ENCODE measurements at places on chromosomes 2 and 18.

GRCh38 chr2:105615305-105615704, 129.4 kb upstream of the NCK2 start:
- no peak for DNase-seq

- DNase-seq = no peak
Observed at GRCh38 chr2:129882476-129882875, 97.0 kb upstream of the RAB6C start.

DNA sequence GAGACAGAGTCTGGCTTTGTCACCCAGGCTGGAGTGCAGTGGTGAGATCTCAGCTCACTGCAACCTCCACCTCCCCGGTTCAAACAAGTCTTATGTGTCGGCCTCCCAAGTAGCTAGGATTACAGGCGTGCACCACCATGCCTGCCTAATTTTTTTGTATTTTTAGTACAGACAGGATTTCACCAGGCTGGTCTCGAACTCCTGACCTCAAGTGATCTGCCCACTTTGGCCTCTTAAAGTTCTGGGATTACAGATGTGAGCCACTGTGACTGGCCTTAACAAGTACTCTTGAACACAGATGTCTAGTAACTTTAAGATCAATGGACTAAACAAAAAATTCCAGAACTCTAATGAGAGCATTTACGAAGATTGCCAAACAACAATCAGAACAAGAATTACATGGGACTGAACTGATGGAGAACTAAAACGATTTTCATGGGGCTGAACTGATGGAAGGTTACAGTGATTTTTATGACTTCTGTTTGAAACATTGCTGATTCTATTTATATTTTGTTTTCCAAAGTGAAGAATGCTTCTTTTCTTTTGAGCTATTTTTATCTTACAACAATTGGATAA, 46.5 kb upstream of the ST3GAL5 start:
- DNase-seq = no peak

- DNase-seq = peak; percentile 73
Observed at GRCh38 chr2:27369471-27370025, 590 bp downstream of the EIF2B4 start.

DNA sequence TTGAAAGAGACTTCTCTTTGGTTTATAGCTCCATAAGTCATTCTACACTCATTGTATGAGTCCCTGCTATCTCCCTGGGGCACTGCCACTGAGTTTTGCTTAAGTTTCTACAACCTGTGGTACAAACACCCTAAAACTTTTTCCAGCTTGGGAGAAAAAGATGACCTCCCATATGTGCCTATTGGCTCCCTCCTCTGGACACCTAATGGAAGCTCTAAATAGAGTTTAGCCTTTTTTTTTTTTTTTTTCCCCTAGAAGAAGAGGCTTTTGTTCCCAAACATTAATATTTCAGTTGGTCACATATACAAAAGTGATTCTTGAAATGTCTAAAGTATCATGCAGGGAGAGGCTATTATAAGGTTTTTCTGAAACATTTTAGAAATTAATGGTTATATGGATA, 547.2 kb upstream of the TMEFF2 start:
- peak; percentile 5 for DNase-seq

- DNase-seq = peak; percentile 12
Observed at GRCh38 chr18:8162802-8163201, 446.4 kb upstream of the RAB12 start.

DNA sequence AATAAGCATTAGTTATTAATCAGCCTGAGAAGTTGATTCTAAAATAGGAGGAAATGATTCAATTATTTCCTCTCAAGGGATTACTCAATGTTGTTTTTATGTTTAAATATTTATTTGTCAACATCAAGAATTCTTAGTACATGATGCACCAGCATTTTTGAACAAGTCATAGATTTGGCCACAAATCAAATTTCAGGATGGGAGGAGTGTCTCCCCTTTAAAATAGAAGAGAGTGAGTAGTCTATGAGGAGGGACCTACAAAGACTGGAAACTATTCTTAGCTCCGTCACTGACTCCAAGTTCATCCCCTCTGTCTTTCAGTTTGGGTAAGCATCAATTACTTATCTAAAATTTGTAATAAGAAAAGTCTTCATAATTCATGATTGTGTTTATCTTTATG, 18.6 kb upstream of the IL18R1 start:
- DNase-seq = peak; percentile 36

DNA sequence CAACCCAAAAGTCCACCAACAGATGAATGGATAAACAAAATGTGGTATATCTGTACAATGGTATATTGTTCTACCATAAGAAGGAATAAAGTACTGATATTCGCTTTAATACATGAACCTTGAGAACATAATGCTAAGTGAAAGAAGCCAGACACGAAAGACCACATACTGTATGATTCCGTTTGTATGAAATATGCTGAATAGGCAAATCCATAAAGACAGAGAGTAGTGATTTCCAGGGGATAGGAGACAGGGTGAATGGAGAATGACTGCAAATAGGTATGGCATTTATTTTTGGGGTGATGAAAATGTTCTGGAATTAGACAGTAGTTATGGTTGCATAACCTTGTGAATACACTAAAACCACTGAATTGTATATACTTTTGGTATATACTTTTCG, 28.6 kb upstream of the IHH start:
- DNase-seq = no peak

DNA sequence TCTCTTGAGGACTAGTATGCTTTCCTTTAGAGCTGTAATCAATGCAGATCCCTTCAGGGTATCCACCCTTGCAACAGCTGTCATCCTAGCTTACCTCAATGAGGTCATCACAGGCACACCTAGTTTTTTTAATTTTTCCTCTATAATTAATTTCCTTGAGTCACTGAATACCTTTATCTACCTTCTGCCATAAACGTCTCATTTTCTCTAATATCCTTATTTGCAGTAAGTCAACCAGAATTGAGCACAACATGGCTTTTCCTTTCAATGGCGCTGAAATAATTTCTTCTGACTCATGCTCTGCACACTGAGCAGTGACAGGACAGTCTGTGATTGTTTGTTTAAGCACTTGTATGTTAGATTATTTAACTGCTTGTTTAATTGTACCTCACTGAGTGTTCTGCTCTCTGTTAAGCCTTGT, 49.4 kb downstream of the ETAA1 start:
- peak; percentile 39 for DNase-seq

GRCh38 chr2:217808326-217808725, 194.5 kb downstream of the TNS1 start:
- DNase-seq = no peak

GRCh38 chr2:207236156-207236935, 70.6 kb upstream of the KLF7 start:
- DNase-seq = no peak

DNA sequence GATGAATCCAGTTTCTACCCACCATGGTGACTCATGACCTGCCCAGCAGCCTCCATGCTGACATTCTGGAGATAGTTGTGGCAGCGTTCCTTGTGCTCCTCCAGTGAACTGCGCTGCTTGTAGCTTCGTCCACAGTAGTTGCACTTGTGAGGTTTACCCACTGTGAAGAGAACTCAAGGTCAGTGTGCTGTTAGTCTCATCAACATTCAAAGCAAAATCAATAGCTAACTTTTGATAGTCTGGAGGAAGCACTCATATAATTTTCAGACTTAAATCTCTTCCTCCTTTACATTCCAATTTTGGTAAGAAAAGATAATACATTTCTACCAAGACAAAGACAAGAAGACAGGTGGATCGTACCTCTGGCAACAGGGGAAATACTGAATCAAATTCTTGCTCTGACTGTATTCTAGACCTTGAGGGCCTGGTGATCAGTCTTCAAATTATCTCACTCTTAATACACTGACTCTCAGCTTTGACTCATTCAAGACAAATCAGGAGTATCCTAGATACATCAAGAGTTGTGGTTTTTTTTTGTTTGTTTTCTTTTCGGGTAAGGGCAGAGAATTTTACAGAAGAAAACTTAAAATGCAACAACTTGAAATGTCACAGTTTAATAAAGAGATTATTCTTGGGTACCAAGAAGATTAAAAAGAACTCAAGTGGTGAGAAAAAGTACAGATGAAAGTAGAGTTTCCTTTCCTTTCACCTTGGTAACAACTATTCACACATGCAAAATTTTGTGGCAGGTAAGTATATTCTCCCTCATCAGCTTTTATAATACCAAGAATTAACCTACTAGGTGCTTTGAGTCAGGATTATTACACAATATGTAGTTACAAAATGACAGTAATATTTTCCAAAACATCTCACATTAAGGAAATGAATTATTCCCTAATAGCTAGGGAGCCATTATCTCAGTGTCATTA, 129.2 kb downstream of the IKZF2 start:
- DNase-seq = no peak

- no peak for DNase-seq
Observed at GRCh38 chr2:80722803-80723202, 418.3 kb upstream of the LRRTM1 start.

DNA sequence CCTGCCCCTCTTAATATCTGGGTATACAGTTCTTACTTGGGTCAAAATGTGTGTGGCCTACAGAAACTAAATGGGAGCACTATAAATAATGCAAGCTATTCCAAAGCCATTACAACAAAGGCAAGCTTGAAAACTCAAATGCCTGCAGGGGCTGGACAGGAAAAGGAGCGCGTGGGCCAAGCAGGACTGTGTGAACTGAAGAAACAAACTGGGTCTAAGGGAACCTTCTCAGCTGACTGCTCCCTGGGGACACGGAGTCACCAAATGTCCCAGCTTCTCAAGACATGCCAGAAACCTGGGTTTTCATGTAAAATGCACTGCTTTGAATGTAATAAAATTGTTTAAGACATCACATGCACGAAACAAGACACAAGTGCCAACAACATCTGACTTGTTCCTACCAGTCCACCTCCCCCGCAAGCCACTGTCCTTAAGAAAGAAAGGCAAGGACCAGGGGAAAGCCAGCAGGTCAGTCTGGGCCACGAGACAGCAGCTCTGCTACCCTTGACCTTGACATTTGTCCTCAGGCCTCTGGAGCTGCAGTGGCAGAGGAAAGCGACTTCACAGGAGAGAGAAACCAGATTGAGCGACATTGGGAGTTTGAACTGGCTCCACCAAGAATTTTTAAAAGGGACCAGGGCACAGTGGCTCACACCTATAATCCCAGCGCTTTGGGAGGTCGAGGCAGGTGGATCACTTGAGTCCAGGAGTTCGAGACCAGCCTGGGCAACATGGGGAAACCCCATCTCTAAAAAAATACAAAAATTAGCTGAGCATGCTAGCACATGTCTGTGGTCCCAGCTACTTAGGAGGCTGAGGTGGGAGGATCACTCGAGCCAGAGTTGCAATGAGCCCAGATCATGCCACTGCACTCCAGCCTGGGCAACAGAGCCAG, 89.7 kb upstream of the SH3BP4 start:
- no peak for DNase-seq

DNA sequence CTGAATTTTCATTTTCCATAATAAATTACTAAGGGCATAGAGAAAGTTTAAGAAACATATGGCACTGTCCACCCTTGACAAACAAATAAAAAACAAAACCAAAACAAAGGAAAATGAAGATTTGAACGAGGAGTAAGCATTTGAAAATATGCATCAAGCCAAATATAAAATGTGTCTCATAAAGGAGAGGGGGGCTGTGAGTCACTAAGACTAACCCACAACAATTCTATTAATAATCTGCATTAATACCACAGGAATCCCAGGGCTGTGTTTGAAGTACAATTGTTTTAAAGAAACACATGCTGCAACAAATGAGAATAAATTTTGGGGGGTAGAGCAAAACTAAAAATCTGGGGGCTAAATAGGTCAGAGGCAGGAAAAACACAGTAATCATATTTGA, 53.8 kb upstream of the STK17B start:
- DNase-seq = peak; percentile 53

GRCh38 chr2:58515827-58516573, 274.9 kb upstream of the FANCL start:
- DNase-seq = no peak

DNA sequence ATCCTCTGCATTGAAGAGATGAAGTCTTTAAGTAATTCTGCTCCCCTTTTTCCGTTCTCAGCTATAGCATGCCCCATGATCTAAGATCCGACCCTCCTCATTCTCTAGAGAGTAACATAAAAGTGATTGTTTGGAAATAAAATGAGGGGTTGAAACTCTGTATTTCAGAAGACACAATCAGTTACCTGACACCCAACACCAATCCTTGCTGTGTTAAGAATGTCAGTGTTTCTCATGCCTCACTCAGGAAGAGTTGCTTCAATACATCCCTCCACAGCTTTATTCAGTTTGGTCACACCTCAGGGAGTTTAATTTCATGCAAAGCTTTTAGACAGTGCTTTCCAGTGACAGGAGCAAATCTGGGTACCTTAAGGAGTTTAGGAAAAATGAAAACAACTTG, 49.9 kb upstream of the RBBP8 start:
- DNase-seq = no peak

GRCh38 chr2:95043300-95044093, 18.0 kb downstream of the MAL start:
- DNase-seq = peak; percentile 74

- DNase-seq = no peak
Observed at GRCh38 chr2:8303322-8303832, 378.5 kb upstream of the ID2 start.

DNA sequence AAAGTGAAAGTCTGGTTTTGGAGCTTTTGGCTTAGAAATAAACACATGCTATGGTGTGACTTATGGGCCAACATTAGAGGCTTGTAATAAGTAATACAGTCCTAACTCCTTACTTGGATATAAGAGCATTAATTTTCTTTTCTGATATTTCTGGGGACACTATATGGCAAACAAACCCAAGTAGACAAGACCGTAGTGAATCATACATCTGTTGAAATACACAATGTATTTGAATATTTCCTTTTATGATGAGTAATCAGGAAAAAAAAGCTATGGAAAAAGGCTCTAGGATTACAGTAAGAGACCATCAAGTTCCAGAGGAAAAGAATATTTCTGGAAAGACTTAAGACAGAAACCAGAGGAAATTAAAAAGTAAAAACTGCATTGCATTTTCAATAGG, 146.0 kb upstream of the CYP26B1 start:
- DNase-seq = peak; percentile 16

- no peak for DNase-seq
Observed at GRCh38 chr2:217328622-217328978, 468.7 kb upstream of the TNP1 start.

DNA sequence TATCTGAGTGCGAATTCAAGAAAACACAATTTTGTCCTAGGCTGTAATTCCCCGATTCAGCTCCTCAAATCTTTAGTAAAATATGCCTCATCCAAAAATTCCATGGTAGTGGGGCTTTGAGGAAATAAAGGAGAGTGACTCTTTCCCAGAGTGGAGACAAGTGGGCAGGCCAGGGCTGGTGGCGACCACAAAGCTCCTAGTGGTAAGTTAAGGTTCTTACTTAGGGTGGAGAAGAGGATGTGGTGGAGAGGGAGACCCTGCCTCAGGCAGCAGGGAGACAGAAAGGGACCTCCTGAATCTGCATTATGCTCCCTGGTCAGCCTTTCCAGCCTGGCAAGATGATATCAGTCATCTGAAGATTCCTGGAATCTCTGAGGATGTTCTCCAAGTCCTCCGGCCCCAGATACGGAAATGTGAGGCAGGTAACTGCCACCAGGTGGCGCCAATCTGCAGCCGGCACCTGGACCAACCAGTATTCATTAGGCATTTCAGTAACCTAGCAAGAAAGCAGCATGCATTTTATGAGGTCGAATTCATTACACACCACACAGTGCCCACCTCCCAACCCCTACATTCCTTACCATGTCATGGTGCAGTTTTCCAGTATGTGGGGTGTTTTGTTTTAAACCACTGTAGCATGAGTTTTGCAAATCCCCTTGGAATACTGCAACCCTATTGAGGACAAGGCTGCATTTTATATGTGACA, 106.4 kb downstream of the POLE4 start:
- DNase-seq = peak; percentile 59

GRCh38 chr2:38620282-38620977, 17.7 kb upstream of the HNRNPLL start:
- no peak for DNase-seq

All from RWPE1 (cell line).